ENCODE measurements at places on chromosomes 5 and 9. TPM values are rescaled to one million over a fixed set of nuclear protein-coding genes. Genes with fewer than 3 reads are reported as not detected.

The ISL1 gene
- total RNA-seq, result 3.6 TPM

The SLC45A2 gene
- total RNA-seq, result not detected

The PCDHB12 gene
- total RNA-seq, result 1.3 TPM

The TIMD4 gene
- not detected for total RNA-seq

The ARID3C gene
- total RNA-seq, result not detected

The ENTREP1 gene
- 7.9 TPM for total RNA-seq

The STPG3 gene
- not detected for total RNA-seq

The SPINK6 gene
- total RNA-seq, result not detected
